ENCODE measurements at places on chromosomes 3 and 15.

GRCh38 chr3:128296469-128297251, 143.4 kb downstream of the EEFSEC start:
- no peak for DNase-seq

GRCh38 chr15:94238539-94239118, 7.3 kb downstream of the MCTP2 start:
- no peak for DNase-seq

DNA sequence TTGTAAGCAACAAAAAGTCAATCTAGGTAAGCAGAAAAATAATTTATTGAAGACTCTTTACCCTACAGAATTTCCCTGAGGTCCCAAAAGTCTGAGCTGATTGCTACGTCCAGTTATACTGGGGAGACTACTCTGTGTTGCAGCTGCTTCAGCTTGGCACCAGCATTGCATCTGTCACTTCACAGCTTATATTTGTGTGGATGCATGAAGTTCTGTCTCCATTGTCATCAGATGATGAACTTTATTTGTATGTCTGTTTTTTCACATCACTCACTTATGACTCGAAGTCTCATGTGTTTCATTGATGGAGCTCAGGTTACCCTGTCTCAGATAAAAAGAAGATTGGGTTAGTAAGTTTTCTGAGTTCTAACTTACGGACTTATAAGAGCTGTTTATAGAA, 75.3 kb upstream of the LRRFIP2 start:
- DNase-seq: no peak

DNA sequence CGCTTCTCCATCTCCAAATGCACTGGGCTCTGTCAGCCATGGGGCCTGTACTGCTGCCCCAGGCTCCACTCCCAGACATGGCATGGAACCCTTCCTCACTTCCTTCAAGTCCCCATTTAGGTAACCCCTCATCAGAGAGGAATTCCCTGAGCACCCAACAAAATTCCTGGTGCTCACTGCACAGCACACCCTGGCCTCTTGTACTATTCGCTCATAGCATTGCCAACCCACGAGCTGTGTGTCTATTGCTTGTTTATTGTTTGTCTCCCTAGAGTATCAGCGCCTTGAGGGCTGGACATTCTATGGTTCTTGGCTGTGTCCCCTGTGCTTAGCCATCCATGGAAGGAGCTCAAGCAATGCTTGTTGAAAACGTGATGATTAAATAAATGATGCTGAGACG, 46.1 kb upstream of the SLCO2A1 start:
- DNase-seq: no peak

GRCh38 chr15:34709866-34710265, 44.9 kb downstream of the GJD2 start:
- no peak for DNase-seq

- DNase-seq: no peak
Measured at GRCh38 chr15:74799856-74800558, 12.6 kb upstream of the LMAN1L start.

DNA sequence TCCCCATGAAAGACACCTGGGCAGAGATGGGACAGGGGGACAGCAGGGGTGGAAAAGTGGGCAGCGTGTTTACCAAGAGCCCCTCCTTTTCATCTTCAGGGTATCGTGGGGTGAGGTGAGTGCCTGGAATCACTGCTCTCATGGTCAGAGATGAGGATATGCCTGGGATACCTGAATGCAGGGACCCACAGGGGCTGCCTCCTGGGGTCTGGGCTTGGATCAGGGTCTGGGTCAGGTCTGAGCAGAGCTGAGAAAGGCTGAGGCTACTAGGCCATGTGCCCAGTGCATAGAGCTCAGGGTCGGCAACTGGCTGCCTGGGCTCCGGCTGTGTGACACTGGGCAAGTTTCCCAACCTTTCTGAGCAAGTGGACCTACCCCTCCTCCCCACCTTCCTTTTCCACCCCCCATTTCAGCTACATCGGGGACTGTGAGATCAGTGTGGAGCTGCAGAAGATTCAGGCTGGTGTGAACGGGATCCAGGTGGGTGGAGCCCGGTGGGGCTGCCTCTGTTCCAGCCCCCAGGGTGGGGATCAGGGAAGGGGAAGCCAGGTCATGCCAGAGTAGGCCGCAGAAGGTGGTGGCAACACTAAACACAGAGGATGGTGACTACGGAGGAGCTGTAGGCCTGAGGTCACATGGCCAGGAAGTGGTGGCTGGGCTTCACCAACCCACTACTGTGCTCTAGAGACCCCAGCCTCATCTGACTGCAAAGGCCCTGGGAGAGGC, 24.5 kb downstream of the ESYT3 start:
- DNase-seq: no peak
